A172 (cell line): ENCODE measurements at places on chromosomes 12 and 14. TPM values are rescaled to one million over a fixed set of nuclear protein-coding genes. Genes with fewer than 3 reads are reported as not detected.

DNA sequence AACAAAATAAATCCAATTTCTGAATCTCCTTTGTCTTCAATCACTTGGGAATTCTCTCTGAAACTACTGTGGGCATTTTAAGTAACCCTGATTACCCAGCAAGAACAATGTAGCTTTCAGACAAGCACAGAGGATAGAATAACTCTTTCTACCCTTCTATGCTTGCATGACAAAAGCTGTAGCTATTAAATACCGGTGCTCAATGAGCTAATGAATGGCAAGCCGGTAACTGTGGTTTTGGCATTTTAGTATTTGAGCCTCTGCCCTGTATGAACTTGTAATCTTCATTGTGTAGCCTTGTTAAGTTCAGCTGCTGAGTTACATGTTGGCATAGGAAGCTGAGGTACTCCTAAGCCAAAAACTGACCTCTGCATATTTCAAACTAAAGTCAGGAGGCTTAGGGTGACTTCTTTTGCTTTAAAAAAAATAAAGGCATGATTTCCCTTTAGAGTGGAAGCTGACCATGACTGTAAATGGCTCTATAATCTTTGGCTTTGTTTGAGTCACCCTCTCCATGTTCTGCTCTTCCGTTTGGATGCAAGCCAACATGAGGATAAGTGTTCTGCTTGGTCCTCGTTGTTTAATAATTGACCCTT is 171.0 kb upstream of the HIF1A start:
- peak; percentile 66 for DNase-seq

GRCh38 chr14:38973083-38973700 is 129.8 kb downstream of the SEC23A start:
- no peak for DNase-seq

- no peak for DNase-seq
Observed at GRCh38 chr12:121579190-121579791, 1.5 kb downstream of the KDM2B start.

- DNase-seq, result no peak
Observed at GRCh38 chr12:19546611-19547162, 107.4 kb downstream of the AEBP2 start.

- no peak for DNase-seq
Observed at GRCh38 chr12:105267711-105268110, 31.7 kb upstream of the APPL2 start.

DNA sequence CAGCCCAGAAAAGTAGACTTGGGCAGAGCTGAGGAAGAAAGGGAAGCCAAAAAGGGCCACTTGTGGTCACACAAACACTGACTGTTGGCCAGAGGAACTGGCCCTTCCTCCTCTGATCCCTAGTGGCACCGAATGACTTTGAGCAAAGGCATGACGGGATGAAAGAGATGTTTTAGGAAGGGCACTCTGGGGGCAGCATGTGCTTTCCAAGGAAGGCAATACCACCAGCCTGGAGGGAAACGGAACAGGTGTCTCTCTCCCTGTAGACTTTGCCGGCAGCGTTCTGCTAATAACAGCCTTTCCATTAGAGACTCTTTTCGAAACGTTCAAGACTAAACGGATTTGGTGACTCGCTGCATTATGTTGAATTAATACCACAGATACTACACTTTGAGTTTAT is 12.3 kb upstream of the FBXO21 start:
- DNase-seq, result no peak

GRCh38 chr12:93325855-93326254 is 51.9 kb upstream of the NUDT4 start:
- DNase-seq, result peak; percentile 85

- peak; percentile 43 for DNase-seq
Observed at GRCh38 chr12:13204428-13204827, 7.9 kb downstream of the EMP1 start.

The LRP1-AS gene
- total RNA-seq, result not detected in 2 replicates

The RFLNA gene
- total RNA-seq, result not detected in 2 replicates
